ENCODE measurements at places on chromosomes 4 and X. TPM values are rescaled to one million over a fixed set of nuclear protein-coding genes. Genes with fewer than 3 reads are reported as not detected.
A peak's percentile ranks its signal among the peaks of the same experiment; 100 is the strongest.

ZNF711 gene
- total RNA-seq = 0.59 TPM

- no peak overlapping the region for H3K27ac ChIP-seq
- no peak overlapping the region for H3K4me3 ChIP-seq
- H3K36me3 ChIP-seq = no peaks in the 10 kb centered on the region
- no peak for DNase-seq
These were observed 19.3 kb upstream of the SPIN2A start for GRCh38 chrX:57156397-57157049.

GRCh38 chrX:120419463-120419862, 49.6 kb downstream of the LAMP2 start:
- peak overlapping the region; percentile 72 for H3K27ac ChIP-seq
- no peaks in the 10 kb centered on the region for H3K36me3 ChIP-seq
- DNase-seq = peak; percentile 2

- H3K36me3 ChIP-seq = no peaks in the 10 kb centered on the region
- peaks cover 6% of the 10 kb centered on the region for H3K27me3 ChIP-seq
- no peak overlapping the region for H3K4me3 ChIP-seq
- H3K27ac ChIP-seq = no peak overlapping the region
- peaks cover 17% of the 10 kb centered on the region for H3K4me1 ChIP-seq
These were observed 10.5 kb upstream of the MGST2 start for GRCh38 chr4:139655116-139655515.

DNA sequence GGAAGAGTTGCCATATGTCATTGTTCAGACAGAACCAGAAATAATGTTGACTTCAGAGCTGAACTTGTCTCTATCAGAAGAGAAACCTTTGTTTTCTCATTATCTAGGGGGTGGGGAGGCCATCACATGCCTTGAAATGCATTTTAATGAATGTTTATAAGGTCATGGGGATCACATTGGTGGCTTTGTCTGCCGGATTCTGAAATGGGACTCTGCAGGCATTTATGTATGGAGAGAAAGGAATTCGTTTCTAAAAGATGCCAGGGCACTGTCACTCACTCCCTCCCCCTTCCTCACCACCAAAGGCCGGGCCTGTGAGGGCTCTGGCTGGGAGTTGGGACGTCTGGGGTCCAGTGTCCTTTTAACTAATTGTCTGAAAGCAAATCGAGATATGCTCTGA, 102.2 kb downstream of the MAMLD1 start:
- no peaks in the 10 kb centered on the region for H3K36me3 ChIP-seq
- H3K4me3 ChIP-seq = no peak overlapping the region
- DNase-seq = no peak
- no peak overlapping the region for H3K27ac ChIP-seq
- H3K27me3 ChIP-seq = no peaks in the 10 kb centered on the region

DNA sequence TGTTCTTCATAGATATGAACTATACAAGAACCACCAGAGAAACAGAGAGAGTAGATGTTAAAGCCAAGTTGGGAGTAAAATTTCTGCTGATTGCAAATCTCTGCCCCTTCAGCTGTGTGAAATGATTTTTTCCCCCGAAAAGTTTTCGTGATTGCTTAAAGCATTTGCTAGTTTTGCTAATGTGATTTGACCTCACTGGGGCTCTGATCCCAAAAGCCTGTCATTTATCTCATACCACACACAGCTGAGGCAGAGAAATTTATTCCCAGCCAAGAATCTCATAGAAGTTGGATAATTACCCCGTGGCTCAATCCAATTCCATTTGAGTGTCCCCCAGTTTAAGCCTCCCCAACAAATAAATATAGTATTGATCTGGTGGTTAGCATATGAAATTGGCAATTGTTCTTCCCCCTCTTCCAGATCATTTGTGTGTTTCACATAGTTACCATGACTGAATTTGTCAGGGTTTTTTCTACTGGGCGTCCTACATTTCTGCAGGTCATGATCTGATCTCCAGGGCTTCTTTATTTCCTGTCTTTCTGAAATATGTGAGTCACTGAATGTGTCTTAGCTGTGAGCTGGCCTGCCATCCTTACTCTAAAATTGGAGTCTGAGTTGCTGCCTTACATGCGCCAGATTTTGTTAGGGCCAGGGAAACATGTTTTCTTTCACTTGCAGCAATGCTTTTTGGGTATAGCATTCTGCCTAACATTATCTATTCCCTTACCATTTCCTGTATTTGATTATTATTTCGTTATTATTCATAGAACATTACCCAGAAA, 167.5 kb upstream of the FRMPD4 start:
- DNase-seq = no peak
- no peaks in the 10 kb centered on the region for H3K27me3 ChIP-seq
- no peaks in the 10 kb centered on the region for H3K36me3 ChIP-seq
- H3K27ac ChIP-seq = no peak overlapping the region
- H3K4me1 ChIP-seq = no peaks in the 10 kb centered on the region

DNA sequence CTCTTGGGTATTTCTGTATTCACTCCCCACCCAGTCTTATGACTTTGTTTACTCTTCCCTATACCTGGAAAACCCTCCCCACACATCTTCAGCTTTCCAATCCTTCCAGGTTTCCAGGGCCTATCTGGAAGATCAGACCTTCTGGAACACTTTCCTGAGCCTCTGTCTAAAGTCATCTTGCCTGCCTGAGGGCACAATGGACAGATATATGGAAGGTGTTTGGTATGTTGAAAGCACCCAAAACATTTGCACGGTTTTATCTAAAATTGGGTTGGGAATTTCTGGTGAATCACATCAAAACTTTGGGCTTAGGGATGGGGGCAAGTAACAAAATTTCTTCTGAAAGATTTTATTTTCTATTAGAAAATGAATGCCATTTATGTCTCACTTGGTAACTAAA, 16.0 kb downstream of the CLDN2 start:
- no peaks in the 10 kb centered on the region for H3K36me3 ChIP-seq
- H3K4me1 ChIP-seq = no peaks in the 10 kb centered on the region
- H3K4me3 ChIP-seq = no peak overlapping the region
- no peaks in the 10 kb centered on the region for H3K27me3 ChIP-seq
- DNase-seq = no peak

- no peak overlapping the region for H3K27ac ChIP-seq
- no peaks in the 10 kb centered on the region for H3K27me3 ChIP-seq
- H3K36me3 ChIP-seq = no peaks in the 10 kb centered on the region
These were observed 43.4 kb downstream of the NRK start for GRCh38 chrX:105865709-105866108.

PCDH11X gene
- total RNA-seq = not detected

DNA sequence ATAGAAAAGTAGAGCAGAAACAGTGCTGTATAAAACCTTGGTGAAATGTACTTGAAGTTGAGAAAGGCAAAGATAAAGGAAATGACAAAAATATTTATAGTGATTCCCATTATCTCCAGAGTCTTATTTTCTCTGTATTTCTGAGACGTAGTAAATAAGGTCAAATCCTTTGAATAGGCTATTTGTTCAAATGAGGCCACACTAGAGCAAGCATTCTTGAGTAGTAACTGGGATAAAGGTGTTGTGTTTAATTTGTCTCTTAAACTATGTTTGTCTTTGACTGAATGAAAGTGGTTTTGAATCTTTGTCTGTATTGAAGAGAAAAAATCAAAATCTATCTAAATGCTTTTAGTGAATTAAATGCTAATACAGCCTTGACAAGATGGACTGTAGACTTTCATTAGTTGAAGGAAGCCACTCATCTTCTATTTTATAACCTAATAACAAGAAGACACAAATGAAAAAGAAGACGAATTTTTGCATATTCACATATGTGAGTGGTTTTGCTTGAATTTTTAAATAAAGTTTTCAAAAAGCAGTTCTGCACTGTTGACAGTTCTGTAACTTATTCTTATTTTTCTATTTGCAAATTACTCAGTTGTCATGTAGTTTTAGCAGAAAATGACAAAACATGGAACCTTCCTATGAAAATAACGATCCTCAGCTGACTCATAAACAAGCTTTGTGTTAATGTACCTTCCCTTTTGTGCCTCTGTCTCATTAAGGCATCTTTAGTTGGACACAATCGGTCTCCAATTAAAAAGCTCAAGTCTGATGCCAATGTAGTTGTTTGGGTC, 94.8 kb upstream of the PCDH18 start:
- H3K4me1 ChIP-seq = no peaks in the 10 kb centered on the region
- H3K36me3 ChIP-seq = no peaks in the 10 kb centered on the region
- H3K27me3 ChIP-seq = peaks cover 3% of the 10 kb centered on the region
- H3K4me3 ChIP-seq = no peak overlapping the region
- H3K27ac ChIP-seq = no peak overlapping the region

DNA sequence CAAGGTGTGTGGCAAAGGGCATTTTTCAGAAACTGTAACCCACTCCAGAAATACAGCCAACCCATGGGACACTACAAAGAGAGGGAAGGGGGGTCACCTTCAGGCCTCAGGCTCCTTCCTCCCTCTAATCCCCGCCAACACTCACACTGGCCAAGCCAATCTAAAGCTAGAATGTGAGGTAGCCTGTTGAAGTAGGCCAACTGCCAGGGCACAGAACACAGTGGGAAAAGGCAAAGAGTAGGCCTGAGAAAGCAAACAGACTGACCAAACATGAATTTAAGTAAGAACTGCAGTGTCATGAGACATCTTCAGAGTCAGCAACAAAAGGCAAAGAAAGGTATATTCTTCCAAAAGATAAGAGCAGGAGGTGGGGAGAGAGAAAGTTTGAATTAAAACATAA, 289.0 kb downstream of the HNRNPD start:
- no peak overlapping the region for H3K4me3 ChIP-seq
- no peaks in the 10 kb centered on the region for H3K4me1 ChIP-seq
- H3K27ac ChIP-seq = no peak overlapping the region
- H3K36me3 ChIP-seq = no peaks in the 10 kb centered on the region
- DNase-seq = no peak
- H3K27me3 ChIP-seq = peaks cover 1% of the 10 kb centered on the region
